GF-D8 (cell line): ENCODE measurements at places on chromosomes 3 and 15.

- DNase-seq, result peak; percentile 61
These were observed 76.4 kb downstream of the CHSY1 start for GRCh38 chr15:101175401-101175800.

DNA sequence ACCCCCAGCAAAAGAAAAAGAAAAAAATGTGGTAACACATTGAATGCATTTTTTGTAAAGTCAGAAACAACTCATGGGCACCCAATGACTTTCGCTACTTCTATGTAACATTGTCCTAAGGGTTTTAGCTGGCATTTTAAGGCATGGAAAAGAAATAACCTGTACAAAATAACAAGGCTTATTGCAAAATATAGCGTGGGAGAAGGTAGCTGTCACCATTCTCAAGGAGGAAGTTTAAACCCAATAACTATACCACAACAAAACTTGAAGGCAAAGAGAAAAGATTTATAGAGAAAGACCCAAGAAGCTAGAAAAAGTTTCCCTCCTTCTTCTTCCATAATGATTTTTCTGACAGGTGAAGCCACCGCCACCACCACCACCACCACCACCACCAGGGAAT lies 55.7 kb upstream of the ACP3 start:
- peak; percentile 26 for DNase-seq

GRCh38 chr3:52195823-52196331 lies 2.1 kb upstream of the ALAS1 start:
- DNase-seq, result peak; percentile 74

DNA sequence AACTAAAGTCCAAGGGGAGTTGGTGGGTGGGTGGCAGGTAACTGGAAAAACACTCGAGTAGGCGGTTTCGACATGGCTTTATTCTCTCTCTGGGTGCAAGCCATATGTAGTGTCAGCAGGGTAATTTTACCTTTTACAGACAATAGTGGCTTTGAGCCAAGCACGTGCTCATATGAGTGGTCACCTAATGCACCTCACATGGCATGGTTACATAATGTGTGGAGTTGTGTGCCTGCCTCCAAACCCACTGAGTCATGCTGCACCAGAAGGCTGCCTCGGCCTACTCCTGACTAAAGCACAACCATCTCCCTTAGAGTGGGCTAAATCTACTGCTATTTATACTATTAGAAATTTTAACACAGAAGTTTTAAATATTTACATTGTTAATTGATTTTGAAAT lies 16.5 kb downstream of the CCRL2 start:
- no peak for DNase-seq

DNA sequence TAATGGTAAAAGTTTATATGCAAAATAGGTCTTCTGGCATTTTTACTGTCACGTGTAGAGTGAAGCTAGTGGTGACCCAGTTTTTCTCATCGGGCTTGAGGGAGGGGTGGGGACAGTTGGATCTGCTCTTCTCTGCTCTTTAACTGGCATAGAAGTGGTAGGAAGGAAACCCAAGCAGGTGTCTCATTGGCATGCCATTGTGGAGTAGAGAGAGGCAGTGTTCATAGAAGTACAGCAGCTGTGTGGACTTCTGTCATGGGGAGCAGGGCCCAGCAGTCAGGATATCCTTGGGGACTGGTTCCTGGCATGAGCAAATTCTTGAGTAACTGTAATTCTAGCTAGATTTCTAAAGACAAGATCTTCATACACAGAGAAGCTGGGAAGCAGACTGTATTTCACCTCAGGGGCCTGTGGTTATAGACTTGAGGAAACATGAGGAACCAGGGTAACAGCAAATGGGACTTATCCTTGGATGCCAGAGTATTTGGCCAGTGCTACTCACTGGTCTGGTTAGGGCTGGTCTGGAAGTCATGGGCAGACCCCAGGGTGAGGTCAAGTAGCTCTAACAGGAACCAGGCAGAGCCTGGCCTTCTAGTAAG lies 42.9 kb downstream of the CDIN1 start:
- DNase-seq, result no peak

DNA sequence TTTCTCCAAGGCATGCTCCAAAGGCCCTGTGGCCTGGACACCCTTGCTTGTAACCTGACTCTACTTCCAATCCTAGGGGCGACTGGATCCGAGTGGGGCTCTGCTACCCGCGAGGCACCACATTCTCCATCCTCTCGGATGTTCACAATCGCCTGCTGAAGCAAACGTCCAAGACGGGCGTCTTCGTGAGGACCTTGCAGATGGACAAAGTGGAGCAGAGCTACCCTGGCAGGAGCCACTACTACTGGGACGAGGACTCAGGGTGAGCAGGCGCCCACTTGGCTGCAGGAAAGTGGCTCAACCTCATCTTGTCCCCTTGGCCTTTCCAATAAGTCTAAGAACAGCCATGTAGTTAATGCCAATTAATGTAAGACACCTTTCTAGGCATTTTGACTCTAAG lies 51.9 kb downstream of the MESD start:
- DNase-seq, result no peak

- no peak for DNase-seq
These were observed 193.5 kb upstream of the ICE2 start for GRCh38 chr15:60672400-60672799.

- no peak for DNase-seq
These were observed 221.2 kb downstream of the SQOR start for GRCh38 chr15:45855907-45856579.

- DNase-seq, result no peak
These were observed 60.4 kb downstream of the GTF2E1 start for GRCh38 chr3:120802916-120803315.
